CD8-positive, alpha-beta memory T cell (primary cell): ENCODE measurements at places on chromosomes 5 and 9.

GRCh38 chr5:40549616-40550015 is 130.1 kb upstream of the PTGER4 start:
- H3K36me3 ChIP-seq = no peaks in the 10 kb centered on the region
- H3K27me3 ChIP-seq = no peaks in the 10 kb centered on the region
- H3K4me1 ChIP-seq = no peaks in the 10 kb centered on the region
- H3K4me3 ChIP-seq = no peak overlapping the region

DNA sequence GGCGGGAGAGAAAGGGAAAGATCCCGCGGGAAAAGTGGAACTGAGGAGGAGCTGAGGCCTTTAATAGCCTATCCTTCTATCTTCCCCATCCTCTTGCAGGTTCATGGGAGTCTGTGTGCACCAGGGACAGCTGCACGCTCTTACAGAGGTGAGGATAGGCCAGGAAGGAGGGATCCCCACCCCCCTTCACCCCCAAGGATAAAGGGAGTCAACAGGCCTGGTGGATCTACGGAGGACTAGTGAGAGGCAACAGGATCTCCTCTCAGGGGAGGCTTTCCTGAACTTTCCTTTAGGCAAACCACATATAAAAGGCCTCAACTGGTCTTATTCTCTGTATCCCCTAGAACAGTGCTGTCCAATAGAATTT is 1.1 kb downstream of the TESK1 start:
- H3K4me3 ChIP-seq = peak overlapping the region; percentile 76
- H3K27me3 ChIP-seq = no peaks in the 10 kb centered on the region
- peaks cover 11% of the 10 kb centered on the region for H3K36me3 ChIP-seq
- H3K27ac ChIP-seq = peak overlapping the region; percentile 59
- peaks cover 21% of the 10 kb centered on the region for H3K4me1 ChIP-seq

DNA sequence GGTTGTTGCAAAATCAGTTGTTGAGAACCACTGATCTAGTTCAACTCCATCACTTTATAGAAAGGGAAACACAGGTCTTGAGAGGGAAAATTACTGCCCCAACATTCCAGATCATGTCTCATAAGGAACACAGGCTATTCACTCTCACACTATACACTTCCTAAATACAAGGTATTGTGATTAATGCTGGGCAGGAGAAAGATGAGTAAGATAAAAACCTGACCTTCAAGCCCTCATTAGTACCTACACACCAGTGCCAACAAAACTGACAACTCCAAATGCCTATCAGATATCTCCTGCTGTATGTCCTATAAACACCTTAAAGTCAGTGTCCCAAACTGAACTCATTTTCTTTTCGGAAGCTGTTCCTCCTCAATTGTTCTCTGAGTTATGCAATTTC is 8.2 kb downstream of the GNE start:
- no peaks in the 10 kb centered on the region for H3K36me3 ChIP-seq
- no peak overlapping the region for H3K4me3 ChIP-seq
- DNase-seq = no peak
- no peak overlapping the region for H3K27ac ChIP-seq
- H3K4me1 ChIP-seq = no peaks in the 10 kb centered on the region

GRCh38 chr9:93008457-93008856 is 50.0 kb upstream of the SUSD3 start:
- no peak for DNase-seq
- H3K27ac ChIP-seq = no peak overlapping the region
- H3K4me1 ChIP-seq = peaks cover 15% of the 10 kb centered on the region
- H3K27me3 ChIP-seq = no peaks in the 10 kb centered on the region

DNA sequence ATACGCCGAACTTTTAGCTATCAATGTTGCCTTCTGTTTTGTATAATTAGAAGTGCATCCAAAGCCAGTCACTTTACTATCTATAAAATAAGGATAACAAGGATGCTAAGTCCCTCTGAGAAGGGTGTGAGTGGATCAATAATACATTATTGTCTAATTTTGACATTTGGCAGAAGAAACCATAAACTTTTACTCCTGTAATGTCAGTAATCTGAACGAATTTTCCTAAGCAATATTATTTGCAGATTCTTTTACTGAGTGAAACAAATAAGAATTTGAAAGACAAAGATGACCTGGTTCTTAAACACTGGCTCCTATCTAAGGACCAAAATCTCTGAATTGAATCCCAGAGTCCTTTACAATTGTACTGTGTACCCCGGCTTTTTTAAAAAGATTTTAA is 126.6 kb upstream of the TMEM161B start:
- no peaks in the 10 kb centered on the region for H3K4me1 ChIP-seq
- no peak overlapping the region for H3K4me3 ChIP-seq
- no peak for DNase-seq

DNA sequence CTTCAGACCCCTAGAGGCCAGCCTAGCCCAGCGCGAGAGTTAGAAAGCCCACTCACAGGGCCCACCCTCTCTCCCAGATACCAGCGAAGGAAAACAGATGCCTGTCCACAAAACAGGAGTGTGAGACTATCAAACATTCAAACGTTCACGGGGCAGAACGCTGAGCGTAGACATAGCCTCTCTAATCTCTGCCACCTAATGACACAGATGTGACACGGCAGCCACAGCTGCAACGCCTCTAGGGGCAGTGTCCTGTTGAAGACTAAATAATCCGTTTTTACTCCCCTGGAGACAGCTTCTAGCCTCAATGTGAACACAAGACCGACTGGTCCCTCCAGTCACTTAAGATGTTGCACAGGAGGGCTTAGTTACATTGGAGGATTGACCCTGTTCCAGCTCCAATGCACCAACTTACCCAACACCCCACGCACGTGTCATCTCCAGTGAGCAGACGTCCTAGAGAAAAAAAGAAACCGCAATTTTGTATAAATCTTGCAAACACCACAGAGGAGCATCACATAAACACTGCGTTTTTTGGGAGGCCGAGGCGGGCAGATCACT is 14.3 kb downstream of the DIPK1B start:
- peaks cover 28% of the 10 kb centered on the region for H3K36me3 ChIP-seq
- no peaks in the 10 kb centered on the region for H3K27me3 ChIP-seq
- H3K27ac ChIP-seq = peak overlapping the region; percentile 84
- peak overlapping the region; percentile 98 for H3K4me3 ChIP-seq
- DNase-seq = no peak

GRCh38 chr9:124645274-124645673 is 125.8 kb downstream of the NR6A1 start:
- H3K27ac ChIP-seq = no peak overlapping the region
- no peaks in the 10 kb centered on the region for H3K4me1 ChIP-seq
- DNase-seq = no peak
- H3K4me3 ChIP-seq = no peak overlapping the region

DNA sequence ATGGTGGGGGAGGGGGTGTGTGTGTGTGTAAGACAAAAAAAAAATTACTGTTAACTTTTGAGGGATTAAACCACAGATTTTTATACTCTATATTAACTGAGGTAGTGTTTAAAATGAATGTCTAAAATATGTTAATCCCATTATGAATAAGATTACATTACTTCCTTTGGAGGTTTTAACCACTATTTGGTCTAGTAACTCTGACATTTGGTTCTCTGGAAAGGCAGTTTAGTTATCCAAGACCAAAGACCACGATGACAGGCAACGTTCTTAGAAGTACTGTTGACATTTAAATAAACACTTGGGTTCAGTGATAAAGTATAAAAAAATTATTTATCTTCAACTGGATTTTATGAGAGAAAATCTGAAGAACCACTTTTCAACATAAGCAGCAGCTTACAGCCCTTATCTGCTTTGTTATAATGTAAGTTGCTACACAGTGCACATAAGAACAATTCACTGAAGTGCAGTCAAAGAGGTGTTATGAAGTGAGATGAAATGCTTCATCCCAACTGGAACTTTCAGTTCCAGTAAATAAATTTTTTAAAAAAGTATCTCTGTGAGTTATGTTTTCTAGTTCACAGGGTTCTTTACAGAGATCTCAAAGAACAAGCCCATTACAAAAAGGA is 94.5 kb downstream of the OSMR start:
- H3K36me3 ChIP-seq = peaks cover 23% of the 10 kb centered on the region
- no peaks in the 10 kb centered on the region for H3K27me3 ChIP-seq
- H3K4me1 ChIP-seq = no peaks in the 10 kb centered on the region
- H3K4me3 ChIP-seq = no peak overlapping the region

GRCh38 chr9:99635032-99635431 is 186.7 kb upstream of the NR4A3 start:
- no peaks in the 10 kb centered on the region for H3K4me1 ChIP-seq
- no peak overlapping the region for H3K4me3 ChIP-seq
- no peak for DNase-seq
- no peaks in the 10 kb centered on the region for H3K27me3 ChIP-seq

DNA sequence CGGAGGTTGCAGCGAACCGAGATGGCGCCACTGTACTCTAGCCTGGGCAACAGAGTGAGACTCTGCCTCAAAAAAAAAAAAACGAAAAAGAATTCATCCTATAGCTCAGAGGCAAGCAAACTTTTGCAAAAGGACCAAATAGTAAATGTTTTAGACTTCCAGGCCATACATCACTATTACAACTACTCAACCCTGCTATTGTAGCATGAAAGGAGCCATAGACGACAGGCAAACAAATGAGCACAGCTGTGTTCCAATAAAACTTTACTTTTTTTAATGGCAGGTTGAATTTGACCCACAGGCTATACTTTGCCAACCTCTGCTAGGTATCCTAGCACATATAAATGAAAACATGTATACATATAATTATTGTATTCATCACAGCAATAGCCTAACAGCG is 58.9 kb upstream of the SLC30A5 start:
- no peaks in the 10 kb centered on the region for H3K4me1 ChIP-seq
- no peaks in the 10 kb centered on the region for H3K36me3 ChIP-seq
- no peak for DNase-seq
- no peak overlapping the region for H3K4me3 ChIP-seq
- no peak overlapping the region for H3K27ac ChIP-seq

DNA sequence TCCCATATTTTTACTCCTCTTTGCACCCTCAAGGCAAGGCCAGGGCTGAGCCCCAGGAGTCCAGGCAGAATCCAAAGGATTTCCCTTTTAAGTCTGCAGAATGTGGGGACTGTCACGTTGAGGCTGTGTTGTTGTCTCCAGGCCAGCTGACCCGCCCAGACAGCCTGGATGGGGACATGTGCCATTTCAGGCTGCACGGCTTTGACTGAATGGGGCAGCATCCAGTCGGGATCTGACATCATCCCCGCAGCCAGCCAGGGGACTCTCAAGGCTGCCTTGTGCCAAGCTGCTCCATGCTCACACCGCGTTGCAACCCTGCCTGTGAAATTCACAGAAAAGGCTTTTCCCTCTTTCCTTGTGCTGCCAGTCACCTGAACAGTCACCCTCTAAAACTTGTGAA is 2.2 kb upstream of the ZNF366 start:
- DNase-seq = no peak
- H3K27ac ChIP-seq = no peak overlapping the region
- no peaks in the 10 kb centered on the region for H3K27me3 ChIP-seq
- no peak overlapping the region for H3K4me3 ChIP-seq
- H3K4me1 ChIP-seq = no peaks in the 10 kb centered on the region
- H3K36me3 ChIP-seq = no peaks in the 10 kb centered on the region

DNA sequence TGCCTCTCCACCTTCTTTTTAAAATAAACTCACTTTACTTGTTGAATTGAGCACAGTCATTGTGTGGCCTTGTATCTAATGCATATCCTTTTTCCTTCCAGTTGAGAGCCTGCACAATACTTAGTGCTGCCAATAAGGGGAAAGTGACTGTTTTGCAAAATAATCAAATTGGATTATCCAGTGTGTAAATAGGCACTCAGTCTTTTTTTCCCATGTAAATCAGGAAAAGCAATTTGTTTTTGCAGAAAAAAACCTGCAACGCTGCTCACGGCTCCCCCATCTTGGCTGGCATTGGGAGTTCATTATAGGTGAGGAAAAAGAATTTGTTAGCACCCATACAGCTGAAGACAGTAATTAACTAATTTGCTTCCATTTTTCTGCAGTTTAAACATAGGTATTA is 299.9 kb downstream of the CSNK1G3 start:
- no peak for DNase-seq
- no peaks in the 10 kb centered on the region for H3K36me3 ChIP-seq
- H3K4me1 ChIP-seq = no peaks in the 10 kb centered on the region
- H3K27me3 ChIP-seq = no peaks in the 10 kb centered on the region
- no peak overlapping the region for H3K27ac ChIP-seq

DNA sequence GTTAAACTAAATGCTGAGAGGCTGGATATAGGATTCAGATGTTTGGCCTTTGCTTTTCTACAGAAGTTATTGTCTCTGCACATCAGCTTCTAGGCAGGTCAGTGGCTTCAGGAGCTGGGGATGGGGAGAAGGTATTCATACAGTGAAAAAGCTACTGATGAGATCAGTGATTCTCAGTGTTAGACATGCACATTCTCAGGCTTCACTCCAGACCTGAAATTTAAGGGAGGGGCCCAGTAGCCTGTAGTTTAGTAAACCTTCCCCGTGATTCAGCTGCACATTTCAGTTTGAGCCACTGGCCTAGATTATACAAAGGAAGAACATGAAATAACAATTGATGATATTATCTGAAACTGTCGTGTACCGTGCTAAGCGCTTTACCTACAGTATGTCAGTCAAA is 127.2 kb downstream of the ARHGAP26 start:
- H3K4me1 ChIP-seq = no peaks in the 10 kb centered on the region
- DNase-seq = no peak
- no peak overlapping the region for H3K4me3 ChIP-seq

GRCh38 chr5:169971780-169972179 is 8.5 kb downstream of the INSYN2B start:
- H3K36me3 ChIP-seq = no peaks in the 10 kb centered on the region
- H3K4me3 ChIP-seq = no peak overlapping the region
- H3K4me1 ChIP-seq = no peaks in the 10 kb centered on the region
- no peak for DNase-seq
- H3K27me3 ChIP-seq = no peaks in the 10 kb centered on the region
- H3K27ac ChIP-seq = no peak overlapping the region

GRCh38 chr9:437574-438001 is 222.9 kb downstream of the DOCK8 start:
- no peaks in the 10 kb centered on the region for H3K27me3 ChIP-seq
- no peaks in the 10 kb centered on the region for H3K4me1 ChIP-seq
- peaks cover 86% of the 10 kb centered on the region for H3K36me3 ChIP-seq
- no peak for DNase-seq

- no peaks in the 10 kb centered on the region for H3K4me1 ChIP-seq
- DNase-seq = no peak
- no peak overlapping the region for H3K4me3 ChIP-seq
- H3K27ac ChIP-seq = no peak overlapping the region
- no peaks in the 10 kb centered on the region for H3K27me3 ChIP-seq
These were observed 36.6 kb downstream of the SLC46A2 start for GRCh38 chr9:112853882-112854585.

DNA sequence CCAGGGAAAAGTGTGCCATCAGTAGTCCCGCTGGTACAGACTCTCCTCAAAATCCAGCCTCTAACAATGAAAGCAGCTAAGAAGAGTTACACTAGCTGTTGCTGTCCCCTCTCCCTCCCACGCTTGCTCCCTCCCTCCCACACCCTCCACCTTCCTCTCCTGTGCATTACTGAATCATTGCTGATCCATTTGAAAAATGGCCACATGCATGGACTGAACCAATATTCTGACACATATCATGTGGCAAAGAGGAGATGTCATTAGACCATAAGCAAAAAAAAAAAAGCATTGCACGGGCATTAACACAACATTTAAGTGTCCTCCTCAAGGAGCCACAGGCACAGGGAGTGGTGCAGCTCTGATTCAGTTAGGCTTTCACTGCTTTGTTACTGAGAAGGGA is 37.9 kb downstream of the LHFPL2 start:
- H3K27me3 ChIP-seq = no peaks in the 10 kb centered on the region
- no peaks in the 10 kb centered on the region for H3K4me1 ChIP-seq
- no peaks in the 10 kb centered on the region for H3K36me3 ChIP-seq
- H3K27ac ChIP-seq = no peak overlapping the region
- DNase-seq = no peak

- no peak overlapping the region for H3K4me3 ChIP-seq
- no peak for DNase-seq
- peaks cover 19% of the 10 kb centered on the region for H3K4me1 ChIP-seq
- no peak overlapping the region for H3K27ac ChIP-seq
- H3K36me3 ChIP-seq = no peaks in the 10 kb centered on the region
These were observed 4.0 kb downstream of the MFAP3 start for GRCh38 chr5:154042766-154043165.
